ENCODE measurements at places on chromosomes 5 and 9.
A peak's percentile ranks its signal among the peaks of the same experiment; 100 is the strongest.

- DNase-seq: no peak
These were observed 138.4 kb upstream of the SLIT3 start for GRCh38 chr5:169439362-169439761.

DNA sequence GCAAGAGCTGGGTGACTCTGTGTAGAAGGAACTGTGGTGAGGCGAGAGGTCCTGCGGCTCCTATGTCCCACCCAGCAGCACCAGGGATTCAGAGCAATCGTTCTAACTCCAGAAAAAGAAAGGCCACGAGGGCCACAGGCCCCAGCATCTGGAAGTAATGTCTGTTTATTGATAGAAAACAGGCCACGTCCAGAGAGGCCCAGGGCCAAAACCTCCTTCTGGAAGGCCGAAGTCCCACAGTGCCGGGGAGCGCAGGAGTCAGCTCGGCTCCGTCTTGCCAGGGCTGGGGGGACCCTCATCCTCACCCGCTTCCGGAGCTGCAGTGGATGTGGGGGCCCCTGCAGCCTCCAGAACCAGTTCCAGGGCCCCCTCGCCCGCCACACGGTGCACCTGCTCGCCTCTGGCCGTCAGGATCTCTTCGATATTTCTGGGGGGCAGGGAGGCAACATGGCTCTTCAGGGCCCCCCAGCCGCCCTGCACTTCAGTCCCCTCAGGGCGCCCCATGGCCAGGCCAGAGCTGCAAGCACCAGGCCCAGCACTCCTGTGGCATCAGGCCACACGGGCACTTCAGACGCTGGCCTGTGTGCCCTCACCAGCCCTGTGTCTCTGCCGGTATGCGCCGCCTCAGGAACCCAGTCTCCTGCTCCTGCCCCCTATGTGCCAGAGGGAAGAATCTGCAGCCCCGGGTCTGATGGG is 1.6 kb downstream of the DNLZ start:
- DNase-seq: no peak

- no peak for DNase-seq
These were observed 94.6 kb upstream of the TXNDC8 start for GRCh38 chr9:110432253-110432652.

- DNase-seq: no peak
These were observed 13.8 kb upstream of the ABLIM3 start for GRCh38 chr5:149127394-149127955.

DNA sequence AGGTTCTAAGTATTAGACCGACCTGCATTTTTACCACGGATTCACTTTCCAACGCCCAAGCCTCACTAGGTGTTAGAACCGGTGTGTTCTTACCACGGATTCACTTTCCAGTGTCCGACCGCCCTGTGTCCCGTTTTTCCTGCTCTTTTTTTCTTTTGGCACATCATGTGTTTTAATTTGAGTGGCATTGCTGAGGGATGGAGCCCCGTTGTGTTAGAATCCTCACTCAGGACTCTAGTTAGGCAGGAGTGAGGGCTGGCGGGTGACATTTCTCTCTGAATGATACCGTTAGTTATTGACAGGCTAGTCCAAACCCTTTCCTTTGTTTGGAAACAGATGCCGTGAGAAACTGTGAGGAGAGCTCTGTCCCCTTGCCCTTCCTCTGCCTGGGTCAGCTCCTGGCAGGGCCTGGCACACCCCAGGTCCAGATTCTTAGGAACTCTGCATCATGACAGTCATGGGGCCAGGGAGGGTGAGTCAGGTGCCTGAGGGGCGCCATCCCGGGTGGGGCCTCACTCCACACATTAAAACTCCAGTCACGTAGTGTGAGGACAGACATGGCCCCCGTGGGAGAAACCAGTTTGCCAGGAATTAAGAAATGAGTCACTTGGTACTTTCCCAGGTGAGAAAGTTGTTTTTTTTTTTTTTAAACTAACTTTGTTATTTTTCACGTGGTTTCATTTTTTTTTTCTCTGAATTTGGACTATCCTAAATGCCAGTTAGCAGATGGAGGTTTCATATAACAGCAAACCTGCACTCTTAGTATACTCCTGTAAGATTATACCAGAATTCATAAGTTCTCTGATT is 15.8 kb downstream of the EXOC3 start:
- peak; percentile 36 for DNase-seq

- no peak for DNase-seq
These were observed 92.5 kb downstream of the CACNA1B start for GRCh38 chr9:137970098-137970497.

- no peak for DNase-seq
These were observed 36.4 kb downstream of the ATPSCKMT start for GRCh38 chr5:10213316-10213715.

- DNase-seq: no peak
These were observed 241.6 kb downstream of the KIAA0825 start for GRCh38 chr5:94376672-94377345.

GRCh38 chr5:151255621-151256286 is 2.8 kb downstream of the GM2A start:
- DNase-seq: no peak

- no peak for DNase-seq
These were observed 67.5 kb downstream of the SETX start for GRCh38 chr9:132287256-132287760.

DNA sequence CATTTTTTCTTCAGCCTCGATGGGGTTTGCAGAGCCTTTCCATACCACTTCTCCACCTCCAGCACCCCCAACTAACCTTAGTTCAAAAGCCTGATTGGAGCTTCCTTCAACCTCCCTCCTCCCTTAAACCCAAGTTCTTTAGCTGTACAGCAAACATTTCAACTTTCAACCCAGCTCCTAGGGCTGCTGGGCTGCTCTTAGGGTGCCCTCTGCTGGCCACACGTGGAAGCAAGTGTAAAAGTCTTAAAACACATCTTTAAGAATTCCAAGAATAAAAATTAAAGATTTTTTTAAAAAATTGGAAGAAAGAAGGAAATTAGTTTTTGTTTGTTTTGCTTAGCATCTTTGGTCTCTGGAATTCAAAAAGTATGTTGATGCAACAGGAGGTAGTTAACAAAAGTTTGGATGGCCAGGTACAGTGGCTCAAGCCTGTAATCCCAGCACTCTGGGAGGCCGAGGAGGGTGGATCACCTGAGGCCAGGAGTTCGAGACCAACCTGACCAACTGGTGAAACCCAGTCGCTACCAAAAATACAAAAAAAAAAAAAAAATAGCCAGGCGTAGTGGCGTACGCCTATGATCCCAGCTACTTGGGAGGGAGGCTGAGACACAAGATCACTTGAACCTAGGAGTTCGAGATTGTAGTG is 15.5 kb upstream of the HSD17B3 start:
- DNase-seq: peak; percentile 19

DNA sequence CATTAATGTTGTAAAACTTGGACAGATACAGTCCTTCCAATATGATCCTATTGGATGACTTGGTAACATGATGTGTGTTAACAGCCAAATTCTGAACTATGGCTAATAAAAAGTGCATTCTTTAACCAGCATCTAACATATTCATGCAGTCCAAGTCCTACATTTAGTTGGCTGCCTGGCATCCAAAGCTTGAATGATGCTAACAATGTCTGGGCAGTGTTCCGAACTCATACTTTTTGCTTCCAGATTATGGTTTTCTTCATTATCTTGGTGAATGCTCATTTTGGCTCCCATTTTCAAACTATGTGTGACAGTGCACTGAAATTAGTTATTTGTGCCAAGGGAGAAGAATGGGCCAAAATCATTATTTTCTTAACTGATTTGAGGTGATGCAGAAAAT is 2.8 kb downstream of the FAM174A start:
- no peak for DNase-seq

DNA sequence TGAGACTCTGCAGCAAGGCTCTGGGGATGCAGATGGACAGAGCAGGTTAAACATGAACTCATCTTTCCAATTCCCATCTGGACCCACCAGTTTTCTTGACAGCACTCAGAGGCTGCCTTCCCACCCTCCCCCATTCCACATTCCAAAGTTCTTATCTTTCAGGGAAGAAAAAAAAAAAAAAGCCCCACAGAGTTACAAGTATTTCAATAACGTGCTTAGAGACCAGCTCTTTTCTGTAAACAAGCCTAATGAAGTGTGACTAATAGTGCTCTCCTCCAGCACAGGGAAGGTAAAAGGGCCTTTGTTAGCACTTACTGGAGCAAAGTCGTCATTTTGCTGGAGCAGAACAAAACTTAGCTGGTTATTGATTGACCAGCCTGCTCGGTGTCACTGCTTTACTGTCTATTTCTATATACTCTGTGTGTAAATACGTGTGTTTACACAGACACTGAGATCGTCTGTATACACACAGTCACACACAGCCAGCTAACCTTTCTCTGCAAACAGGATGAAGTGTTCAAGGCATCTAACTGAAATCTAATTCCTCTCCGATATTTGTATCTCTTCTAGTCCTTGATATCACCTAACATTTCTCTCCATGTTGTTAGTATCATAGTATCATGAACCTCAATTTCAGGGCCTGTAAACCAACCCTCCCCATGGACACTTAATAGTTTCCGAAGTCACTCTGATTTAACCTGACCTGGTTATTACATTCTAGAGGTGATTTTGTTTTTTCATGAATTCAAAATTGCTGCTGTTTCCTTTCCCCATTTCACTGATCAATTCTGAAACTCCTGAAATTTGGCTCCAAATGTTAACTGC is 84.9 kb downstream of the ZNF608 start:
- DNase-seq: no peak

DNA sequence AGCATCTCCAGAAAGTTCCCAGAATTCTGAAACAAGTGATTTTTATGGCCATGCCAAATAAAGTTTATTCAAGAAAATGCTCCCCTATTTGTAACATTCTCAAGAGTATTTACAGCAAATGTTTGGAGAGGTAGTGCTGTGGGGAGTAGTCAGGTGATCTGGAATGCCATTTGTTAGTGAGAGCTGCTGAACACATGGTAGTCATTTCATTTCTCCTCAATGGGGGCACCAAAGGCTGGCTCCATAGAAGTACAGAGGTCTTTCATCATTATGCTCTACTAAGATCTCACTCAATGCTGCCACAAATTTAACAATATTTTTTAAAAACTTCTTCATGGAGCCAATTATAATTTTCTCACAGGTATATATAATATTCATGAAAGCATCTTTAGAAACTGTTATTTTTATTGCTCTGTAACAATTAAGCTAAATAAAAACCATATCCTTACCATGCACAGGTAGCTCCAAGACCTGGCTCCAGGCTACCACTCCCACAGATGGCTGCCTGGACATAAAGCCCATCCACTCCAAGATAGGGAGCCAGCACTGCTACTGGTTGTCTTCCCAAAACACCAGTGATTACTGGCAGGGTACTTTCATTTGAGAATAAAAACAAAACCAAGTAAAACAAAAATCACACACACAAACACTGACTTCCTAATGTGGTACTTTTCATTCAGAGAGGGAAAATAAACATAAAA is 200.8 kb downstream of the PLK2 start:
- DNase-seq: no peak

GRCh38 chr5:141319202-141319601 is 1.4 kb downstream of the TAF7 start:
- DNase-seq: no peak

GRCh38 chr5:77852514-77853352 is 76.6 kb upstream of the TBCA start:
- peak; percentile 34 for DNase-seq

- no peak for DNase-seq
These were observed 162.2 kb downstream of the OXCT1 start for GRCh38 chr5:41707853-41708603.

DNA sequence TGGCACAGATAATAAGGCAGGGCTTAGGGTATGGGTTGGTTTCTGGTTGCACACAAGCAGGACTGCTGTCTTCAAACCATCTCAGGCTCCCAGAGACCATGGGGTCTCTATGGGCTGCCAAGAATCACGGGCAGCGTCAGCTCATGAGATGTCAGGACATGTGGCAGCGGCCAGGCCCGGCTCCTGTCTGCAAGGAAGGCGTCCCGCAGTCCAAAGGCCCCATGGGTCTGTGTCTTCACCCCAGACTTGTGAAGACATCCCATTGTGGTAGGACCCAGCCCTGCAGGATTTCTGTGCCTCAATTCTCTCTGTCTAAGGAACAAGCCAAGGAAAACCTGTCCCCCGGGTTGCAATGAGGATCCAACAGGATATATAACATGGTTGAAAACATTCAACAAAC is 32.6 kb downstream of the IPPK start:
- DNase-seq: no peak

- DNase-seq: no peak
These were observed 776.7 kb downstream of the DTWD2 start for GRCh38 chr5:118211606-118212005.

DNA sequence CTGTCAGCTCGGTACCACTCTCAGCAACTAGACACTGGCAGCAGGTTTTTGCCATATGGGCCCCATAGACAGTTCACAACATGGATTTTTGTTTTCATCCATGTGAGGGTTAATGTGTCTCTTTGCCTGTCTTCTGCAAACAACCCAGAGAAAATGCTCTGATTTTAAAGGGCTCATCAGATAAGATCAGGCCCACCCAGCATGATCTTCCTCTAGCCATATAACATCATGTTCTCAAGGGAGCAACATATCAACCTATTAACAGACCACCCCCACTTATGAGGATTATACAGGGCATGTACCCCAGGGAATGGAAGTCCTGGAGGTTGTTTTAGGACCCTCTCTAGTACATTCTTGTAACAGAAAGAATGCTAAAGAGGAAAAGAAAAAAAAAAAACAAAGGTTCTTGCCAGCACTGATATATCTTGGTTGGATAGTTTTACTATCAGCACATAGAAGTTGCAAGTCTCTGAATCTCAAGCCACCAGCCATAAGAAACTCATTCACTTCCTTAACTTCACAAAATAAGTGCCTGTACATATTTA is 1015.1 kb downstream of the TLE4 start:
- no peak for DNase-seq

DNA sequence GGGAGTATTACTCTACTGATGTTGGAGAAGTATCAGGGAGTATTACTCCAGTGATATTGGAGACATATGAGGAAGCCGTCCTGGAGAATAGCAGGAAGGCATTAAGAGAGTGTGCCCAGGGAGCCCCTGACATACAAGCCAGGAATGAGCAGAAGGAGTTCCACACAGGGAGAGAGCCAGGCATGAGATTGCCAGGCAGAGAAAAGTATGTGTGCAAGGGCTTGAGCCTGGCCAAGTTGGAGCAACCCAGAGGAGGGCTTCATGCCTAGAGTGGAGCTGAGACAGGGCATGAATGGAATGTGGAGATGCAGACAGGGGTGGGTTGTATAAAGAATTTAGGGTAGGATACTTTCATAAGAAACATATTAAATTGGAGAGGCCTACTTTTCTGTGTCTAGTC is 213.8 kb downstream of the ADCY2 start:
- no peak for DNase-seq

DNA sequence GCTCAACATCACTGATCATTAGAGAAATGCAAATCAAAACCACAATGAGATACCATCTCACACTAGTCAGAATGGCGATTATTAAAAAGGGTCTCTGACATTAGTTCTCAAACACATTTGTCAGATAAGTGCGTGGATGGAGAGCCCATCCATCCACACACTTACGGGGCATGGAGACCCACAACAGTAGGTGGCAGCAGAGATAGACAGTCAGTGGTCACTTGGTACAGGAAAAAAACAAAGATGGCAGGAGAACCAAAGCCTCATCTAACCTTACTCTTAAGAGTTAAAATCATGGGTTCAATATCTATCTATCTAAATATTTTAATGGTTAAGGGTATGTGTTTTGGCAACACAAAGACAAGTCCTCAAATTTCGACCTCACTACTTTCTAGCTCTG is 1378.7 kb upstream of the C9orf72 start:
- no peak for DNase-seq

Data from activated CD8-positive, alpha-beta memory T cell treated with anti-CD3 and anti-CD28 coated beads for 48 hours (primary cell).